ENCODE measurements at places on chromosomes 4 and X.

DNA sequence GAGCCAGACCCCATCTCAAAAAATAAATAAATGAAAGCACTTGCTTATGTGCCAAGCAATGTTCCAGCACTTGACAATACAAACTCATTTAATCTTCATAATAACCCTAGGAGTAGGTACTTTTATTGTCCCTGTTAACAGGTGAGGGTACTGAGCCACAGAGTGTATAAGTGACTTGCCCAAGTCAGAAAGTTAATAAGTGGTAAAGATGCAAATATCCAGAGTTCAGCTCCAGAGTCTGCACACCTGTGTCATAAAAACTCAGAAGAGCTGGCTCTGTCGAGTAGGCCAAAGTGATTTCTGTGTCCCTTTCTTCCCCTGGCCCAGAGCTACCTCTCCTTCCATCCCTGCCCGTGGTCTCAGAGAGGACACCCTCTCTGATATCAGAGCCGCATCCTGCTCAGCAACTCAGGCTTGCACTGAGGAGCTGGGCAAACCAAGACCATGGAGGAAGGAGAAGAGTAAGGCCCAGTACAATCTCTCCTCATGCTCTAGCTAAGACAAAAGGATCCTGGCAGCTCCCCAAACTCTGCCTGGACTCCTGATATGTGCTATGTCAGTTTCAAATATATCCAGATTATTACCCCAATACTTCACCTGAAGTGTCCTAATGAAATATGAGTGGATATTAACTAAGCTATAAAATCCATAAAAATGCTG, 136.3 kb downstream of the HS6ST2 start:
- no peak for DNase-seq

- no peak for DNase-seq
These were observed at the start of gene SEL1L3 for GRCh38 chr4:25862411-25863346. Gene SEL1L3, minus strand, starts transcription at chr4:25862988. Its CDS starts 152 bp downstream, at chr4:25862836.

- no peak for DNase-seq
These were observed 115.9 kb downstream of the HPGD start for GRCh38 chr4:174406383-174406782.

DNA sequence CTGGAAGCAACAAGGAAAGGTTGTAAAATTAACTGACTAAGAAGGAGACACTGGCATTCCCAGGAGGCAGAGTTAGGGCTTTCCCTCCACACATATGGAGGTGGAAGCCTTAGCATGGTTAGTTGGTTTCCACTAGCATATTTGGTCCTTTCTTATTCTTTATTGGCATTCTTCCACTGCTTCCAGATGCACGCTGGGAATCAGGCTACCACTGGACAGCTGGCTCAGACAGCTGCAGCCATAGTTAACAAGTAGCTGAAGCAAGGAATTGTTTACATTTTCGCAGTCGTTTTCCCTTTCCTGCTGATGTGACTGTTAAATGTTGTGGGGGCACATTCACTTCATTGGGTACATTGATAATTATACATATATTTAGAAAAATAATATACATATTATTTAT, 169.2 kb downstream of the GRIA2 start:
- DNase-seq, result no peak

DNA sequence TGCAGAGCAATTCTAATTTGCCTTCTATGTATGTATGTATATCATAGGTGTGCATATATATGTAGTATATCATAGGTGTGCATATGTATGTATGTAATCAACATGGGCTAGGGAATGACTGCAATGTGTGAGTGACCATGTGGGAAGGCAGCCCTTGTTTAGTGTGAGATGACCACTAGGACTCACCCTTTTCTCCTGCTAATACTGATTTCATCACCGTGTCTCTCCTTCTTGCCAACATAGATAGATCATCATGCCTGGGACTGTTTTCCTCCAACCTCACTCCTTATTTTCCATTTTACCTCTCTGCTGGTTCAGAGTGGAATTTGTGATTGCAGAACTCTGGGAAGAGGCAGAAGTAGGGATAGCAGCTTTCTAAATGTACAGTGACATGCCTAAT, 63.6 kb upstream of the SFRP2 start:
- DNase-seq, result no peak

DNA sequence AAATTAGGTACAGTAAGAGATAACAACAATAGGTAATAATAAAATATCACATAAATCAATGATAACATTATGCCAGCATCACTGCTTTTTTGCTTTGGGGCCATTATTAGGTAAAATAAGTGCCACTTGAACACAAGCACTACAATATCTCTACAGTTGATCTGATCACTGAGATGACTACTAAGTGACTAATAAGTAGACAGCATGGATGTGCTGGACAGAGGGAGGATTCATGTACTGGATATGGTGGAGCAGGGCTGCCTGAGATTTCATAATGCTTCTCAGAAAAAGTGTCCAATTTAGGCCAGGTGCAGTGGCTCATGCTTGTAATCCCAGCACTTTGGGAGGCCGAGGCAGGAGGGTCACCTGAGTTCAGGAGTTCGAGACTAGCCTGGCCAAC, 137.8 kb upstream of the IL1RAPL2 start:
- no peak for DNase-seq

DNA sequence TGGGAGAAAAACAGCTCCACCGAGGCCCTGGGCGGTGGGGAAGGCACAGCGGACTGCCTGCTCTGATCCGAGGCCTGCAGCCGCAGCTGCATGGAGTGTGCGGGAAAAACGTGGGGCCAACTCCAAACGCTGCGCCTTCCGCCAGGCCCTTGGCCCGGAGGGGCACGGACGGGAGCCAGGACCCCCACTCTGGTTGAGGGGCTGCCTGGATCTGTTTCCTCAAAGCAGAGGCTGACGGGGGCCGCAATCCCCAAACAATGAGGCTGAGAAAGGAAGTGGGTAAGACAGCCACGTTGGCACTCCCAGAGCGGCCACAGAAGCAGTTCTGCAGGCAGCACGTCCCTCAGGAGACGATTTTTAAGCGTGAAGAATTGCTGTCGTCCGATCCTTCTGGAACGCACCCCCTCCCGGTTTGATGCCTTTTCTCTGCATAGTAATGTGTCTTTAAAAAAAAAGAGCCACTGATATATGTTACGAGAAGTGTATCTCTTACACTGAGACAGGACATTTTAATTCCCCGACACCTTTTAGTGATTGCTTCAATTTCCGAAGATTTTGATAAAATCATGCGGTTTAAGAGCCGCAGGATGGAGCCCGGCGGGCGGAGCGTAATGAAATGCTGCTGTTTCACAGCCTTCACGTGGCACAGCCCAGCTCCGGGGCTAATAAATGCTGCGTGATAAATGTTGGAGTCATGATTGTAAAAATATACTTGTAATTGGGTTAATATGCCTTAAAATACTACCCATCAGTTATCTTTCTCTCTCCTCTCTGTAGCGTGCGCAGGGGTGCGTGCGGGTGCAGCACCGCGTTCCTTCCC, 85.7 kb downstream of the FAM53A start:
- no peak for DNase-seq

GRCh38 chrX:38048886-38049285, 42.5 kb downstream of the SYTL5 start:
- DNase-seq, result no peak

DNA sequence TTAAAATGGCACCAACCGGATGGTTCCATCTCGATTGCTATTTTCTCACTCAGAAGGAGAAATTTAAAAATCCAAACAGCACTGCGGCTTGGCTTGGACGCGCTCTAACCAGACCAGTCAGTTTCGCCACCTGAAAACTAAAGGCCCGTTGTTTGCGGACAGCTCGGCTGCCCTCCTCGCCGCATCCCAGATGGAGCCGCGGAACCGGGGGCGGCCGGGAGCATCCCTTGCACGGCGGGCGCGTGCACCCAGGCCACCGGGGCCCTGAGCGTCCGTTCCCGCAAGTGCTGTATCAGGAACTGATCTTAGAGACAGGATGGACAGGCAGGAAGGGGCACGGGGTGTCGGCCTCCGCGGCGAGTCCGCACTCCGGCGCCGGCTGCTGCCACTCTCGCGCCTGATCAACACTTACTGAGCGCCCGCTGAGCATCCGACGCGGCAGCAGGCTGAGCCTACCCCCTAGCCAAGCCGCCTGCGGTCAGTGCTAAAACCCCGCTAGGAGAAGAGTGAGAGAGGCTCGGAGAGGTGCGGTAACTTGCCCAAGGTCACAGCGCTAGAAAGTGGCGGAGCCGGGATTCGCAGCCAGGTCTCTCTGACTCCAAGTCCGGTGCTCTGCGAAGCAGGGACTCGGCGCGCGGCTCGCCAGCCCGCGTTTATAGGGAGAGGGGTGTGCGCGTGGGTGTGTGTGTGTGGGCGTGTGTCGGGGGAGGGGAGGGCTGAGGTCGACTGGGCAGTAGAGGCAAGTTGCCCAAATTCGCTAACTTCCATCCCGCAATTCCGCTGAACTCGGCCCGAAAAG, at the start of gene CITED1:
CITED1 (minus strand) TSS at position 629 of the 799 bp plus-strand sequence. CDS start 3,045 bp downstream, outside the sequence.
- DNase-seq, result no peak

DNA sequence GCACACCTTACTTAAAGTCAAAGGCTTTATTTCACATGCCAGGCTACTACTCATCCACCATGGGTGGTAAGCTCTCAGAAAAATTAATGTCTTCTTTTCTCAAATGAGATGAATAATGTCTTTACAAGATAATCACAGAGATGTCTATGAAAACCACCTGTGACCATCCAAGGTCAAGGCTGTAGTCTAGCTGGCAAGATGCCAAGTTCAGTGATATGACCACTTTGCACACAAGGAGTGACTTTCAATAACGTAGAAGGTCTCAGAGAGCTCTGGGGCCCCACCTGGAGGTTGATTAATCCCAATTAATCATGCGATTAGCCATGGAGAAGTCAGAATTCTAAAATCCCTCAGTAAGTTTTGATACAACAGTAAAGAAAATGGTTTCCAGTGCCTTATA, 20.5 kb downstream of the ANOS1 start:
- DNase-seq, result no peak
